ENCODE measurements at places on chromosomes 4 and X. TPM values are rescaled to one million over a fixed set of nuclear protein-coding genes. Genes with fewer than 3 reads are reported as not detected.
A peak's percentile ranks its signal among the peaks of the same experiment; 100 is the strongest.

DNA sequence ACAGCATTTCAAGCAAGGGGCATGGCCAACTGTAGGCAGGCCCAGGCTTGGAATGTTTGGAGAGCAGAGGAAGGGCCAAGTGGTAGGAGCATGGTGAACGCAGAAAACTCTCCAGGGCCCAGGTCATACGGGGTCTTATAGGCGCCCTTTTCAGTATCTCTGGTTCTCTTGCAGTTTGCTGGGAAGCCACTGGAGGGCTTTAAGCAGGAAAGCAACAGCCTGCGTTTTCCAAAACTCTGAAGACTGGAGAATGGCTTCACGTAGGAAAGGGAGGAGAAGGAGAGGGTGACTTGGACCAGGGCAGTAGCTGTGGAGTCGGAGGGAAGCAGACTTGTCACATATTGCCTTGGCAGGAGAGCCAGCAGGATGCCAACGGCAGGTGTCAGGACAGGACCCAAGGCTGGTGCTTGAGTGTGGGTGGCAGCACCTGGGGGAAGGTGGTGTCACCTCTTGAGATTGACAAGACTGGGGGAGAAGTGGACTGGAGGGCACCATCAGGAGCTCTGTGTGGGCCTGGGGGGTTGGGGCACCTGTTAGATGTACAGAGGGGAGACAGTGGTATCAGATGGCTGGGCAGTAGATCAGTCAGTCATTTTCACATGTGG lies 21.9 kb downstream of the TKTL1 start:
- no peak for DNase-seq

GRCh38 chrX:30039768-30040167 lies 175.6 kb upstream of the MAGEB2 start:
- DNase-seq = no peak

DNA sequence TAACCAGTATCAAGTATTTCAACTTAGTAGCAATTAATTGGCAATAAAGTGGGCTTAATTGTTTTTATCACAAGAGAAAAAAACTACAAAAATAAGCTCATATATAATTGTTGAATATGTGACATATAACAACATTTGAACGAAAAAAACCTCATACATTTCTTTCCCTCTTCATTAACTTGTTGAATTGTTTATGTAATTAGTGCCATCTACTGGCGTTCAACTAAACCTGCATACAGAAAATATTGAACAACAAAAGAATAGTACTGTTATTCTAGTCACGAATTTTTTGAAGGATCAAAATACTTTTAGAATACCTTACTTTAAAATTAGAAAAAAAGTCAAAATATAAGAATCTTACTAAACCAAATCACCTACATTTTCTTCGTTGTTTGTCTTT lies 586.5 kb upstream of the FTHL17 start:
- DNase-seq = no peak

- no peak for DNase-seq
Measured at GRCh38 chrX:56813318-56813837, 84.3 kb downstream of the NBDY start.

GRCh38 chrX:138127314-138127713 lies 561.4 kb downstream of the ZIC3 start:
- no peak for DNase-seq

DNA sequence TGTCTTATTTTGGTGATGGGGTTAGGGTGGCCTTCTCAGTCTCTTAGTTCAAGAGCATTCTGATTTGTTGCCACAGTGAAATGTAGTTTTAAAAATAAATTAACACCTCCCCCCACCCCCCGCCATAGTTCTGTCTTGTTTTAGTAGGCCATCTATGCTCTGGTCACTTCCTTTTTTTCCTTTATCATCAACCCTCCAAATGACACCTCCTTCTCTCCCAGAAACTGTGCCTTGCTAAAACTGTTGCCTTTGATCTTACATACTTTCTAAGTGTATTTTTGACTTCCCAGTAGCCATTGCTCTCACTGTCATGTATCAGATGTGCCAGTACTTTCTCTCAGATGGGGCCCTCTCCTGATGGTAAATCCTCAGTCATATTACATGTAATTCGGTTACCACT lies 14.5 kb upstream of the NDUFC1 start:
- DNase-seq = no peak

- no peak for DNase-seq
Measured at GRCh38 chrX:20311505-20311904, 44.8 kb upstream of the RPS6KA3 start.

DNA sequence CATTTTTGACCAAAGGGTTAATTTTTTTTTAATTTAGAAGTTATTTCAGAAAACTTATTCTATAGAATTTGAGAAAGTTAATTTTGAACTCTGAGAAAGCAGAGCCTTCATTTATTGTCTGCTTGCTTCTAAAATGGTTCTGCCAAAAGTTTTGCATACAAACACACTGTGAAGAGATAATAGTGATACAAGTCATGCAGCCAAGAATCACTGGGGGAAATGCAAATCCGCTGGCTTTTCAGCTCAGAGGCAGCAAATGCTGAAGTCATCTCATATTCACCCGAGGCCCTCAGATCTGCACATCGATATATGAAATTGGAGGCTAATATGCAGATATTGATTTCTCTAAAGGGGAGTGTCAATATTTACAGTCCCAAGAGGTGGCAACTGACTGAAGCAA lies 186.2 kb downstream of the KIT start:
- no peak for DNase-seq

- DNase-seq = no peak
Measured at GRCh38 chrX:2401201-2401589, 99.6 kb downstream of the DHRSX start.

- DNase-seq = no peak
Measured at GRCh38 chr4:89029591-89029990, 27.4 kb downstream of the FAM13A start.

GRCh38 chr4:169254546-169254983 lies 16.2 kb downstream of the SH3RF1 start:
- peak; percentile 18 for DNase-seq

DNA sequence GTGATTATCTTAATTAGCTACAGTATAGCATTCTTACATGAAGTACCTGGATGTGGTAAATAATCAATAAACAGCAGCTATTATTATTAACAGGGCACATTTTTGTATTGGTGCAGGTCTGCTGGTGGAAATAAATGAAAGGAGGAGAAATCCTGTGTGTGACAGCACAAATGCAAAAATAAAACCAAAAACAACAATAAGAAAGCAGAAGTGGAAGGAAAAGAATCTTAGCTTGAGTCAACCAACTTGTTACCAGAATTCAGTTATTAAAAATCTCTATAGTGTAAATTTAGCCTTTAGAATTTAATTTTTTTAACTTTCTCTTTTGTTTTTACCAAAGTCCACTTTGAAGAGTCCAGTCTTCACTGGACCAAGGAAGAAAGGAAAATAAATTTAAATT lies 63.1 kb upstream of the LSM6 start:
- DNase-seq = no peak

DNA sequence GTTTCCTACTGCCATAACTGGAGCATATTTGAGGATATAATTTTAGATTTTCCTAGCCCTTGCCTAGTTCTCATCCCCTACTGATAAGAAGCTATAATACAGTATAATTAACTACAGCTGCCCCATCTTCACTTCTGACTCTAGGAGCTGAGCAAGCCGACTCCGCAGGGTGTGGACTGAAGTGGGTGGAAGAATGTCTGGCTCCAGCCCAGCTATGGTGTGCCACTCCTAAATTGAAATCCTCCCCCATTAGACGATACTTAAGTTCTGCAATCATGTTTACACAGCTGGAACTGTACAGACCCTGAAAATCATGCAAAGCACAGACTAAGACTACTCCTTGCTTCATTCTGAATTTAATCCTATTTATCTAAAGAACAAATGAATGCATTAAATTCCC lies 93.1 kb downstream of the PCDH19 start:
- no peak for DNase-seq

DNA sequence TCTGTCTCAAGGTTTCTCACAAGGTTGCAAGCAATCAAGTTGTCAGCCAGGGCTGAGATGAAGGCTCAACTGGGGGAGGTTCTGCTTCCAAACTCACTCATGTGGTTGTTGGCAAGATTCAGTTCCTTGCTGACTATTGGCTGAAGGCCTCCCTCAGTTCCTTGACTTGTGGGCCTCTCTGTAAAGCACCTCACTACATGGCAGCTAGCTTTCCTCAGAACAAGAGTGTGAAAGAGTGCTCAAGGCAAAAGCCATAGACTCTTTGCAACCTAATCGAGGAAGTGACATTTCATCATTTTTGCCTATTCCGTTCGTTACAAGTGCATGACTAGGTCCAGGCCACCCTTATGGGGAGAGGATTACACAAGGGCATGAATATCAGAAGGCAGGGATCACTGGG lies 52.0 kb downstream of the CXorf58 start:
- DNase-seq = no peak

- DNase-seq = no peak
Measured at GRCh38 chrX:78123190-78123589, 16.3 kb downstream of the TAF9B start.

DNA sequence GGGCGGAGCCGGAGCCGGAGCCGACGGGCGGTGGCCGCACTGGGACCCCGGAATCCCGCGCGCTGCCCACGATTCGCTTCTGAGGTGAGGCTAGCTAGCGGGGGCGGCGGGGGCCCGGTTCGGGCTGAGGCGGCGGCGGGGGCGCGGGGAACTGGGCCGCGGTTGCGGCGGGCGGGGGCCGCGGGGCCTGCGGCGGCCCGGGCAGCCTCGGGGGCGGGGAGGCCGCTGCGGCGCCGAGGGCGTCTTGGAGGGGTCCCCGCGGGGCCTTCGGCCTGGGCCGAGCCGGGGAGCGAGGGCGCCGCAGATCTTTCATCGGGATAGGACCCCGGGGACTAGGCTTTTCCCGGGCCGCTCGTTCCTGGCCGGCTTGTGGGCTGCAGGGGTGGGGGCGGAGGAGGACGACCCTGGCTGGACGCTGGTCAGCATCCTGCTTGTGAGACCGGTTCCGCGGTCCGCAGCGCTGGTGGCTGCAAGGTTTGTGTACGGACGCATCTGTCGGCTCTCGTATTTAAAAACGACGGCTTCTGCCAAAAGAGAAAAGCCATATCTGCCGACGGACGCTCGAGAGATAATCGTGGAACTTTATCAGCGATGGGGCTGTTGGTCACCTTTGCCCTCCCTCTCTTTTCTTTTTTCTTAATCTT lies 419 bp downstream of the ADD1 start:
- no peak for DNase-seq

DNA sequence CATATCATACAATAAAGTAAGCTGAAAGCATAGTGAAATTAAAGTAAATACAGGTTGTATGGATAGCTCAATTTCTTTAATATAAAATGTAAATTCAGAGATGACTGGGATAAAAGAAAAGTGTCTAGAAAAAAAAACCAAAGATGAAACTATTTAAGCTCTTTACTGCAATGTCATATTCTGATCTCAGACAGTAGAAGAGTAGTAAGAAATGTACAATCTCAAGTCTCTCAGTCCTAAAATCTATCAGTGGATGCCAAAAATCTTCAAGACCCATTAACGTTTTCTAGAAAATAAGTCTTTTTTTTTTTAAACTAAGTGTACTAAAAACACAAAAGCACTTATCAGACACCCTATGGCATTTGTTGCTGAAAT lies 13.8 kb downstream of the MGARP start:
- DNase-seq = no peak

DNA sequence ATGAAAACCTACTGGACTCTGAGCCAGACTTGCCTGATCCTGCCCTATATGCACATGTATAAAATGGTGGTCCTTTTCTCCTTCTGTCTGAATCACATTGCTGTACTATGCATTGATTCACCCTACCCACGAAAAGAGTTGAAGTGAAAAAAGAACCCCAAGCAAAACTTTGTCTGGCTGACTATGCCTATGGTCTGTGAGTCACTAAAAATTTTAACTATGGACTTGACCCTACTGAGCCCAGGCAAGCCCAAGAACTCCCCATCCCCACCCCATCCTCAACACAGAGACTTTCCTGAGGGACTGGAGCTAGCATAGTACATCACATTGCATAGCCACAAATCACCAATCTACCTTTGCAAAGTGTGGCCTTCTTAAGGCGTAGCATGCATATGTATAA lies 116.6 kb upstream of the TENM3 start:
- no peak for DNase-seq

GRCh38 chr4:87224141-87224923 lies 3.9 kb upstream of the KLHL8 start:
- no peak for DNase-seq

DNA sequence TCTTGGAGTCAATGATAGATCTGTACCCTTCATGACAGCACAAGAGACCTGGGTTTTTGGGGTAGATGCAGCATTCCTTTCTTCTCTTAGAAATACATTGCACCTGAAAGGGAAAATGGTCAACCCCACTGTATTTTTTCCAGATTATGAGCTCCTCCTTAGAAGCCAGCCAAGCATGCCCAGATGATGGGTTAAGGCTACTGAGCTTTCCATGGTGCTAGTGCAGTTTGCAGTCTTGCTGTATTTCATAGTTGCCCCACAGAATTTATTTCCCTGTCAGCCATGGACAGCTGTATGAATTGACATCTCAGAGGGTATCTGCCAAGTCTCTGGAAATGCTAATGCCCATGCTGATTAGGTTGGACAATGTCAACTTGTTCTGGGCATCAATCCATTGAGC lies 73.7 kb upstream of the H2AZ1 start:
- no peak for DNase-seq

GRCh38 chr4:177485528-177485927 lies 43.3 kb upstream of the AGA start:
- DNase-seq = no peak

DNA sequence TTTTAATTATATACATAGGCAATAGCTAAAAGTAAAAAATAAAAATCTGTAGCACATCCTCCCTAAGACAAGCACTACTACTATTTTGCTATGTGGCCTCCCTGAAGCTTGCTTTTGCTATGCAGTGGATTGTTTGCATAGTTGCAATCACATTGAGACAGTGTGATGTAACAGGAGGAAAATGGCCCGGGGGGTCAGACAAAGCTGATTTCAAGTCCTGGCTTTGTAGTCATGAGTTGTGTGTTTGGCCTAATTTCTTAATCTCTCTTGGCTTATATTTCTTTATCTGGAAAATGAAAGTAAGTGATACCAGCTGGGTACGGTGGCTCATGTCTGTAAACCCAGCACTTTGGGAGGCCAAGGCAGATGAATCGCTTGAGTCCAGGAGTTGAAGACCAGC lies 166.6 kb downstream of the LHFPL1 start:
- DNase-seq = no peak

GRCh38 chr4:96164814-96165351 lies 325.0 kb downstream of the PDHA2 start:
- no peak for DNase-seq

GRCh38 chr4:51895158-51895557 lies 52.2 kb downstream of the DCUN1D4 start:
- DNase-seq = no peak

DNA sequence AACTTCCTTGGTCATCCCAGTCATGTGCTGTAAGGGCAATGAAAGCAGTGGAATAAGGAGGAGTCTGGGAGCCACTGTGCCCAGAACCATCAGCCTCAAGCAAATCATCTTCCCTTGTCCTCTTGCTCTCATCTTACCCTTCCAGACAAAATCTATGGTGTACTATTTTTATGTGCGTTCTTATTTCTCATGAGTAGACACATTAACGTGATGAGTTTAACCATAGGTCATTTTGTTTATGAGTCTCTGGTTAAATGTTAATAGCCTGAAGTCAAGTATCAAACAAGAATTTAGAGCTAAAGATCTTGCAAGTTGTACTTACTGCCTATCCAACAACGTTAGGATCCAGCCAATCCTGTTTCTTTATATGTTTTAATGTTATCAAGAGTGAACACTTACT lies 495.3 kb downstream of the SPRY1 start:
- DNase-seq = no peak

Gene LINC00632
- total RNA-seq = 161 TPM

Gene VCX3A
- not detected for total RNA-seq

Gene FAM9C
- total RNA-seq = not detected

Gene RBM47
- total RNA-seq = 56.7 TPM

Gene FGFR3
- 0.68 TPM for total RNA-seq

Gene FGD1
- 11.5 TPM for total RNA-seq

Gene DCX
- total RNA-seq = not detected

Gene BCORL1
- 22.3 TPM for total RNA-seq

Gene XAGE1A
- total RNA-seq = not detected

Gene SSX5
- total RNA-seq = not detected

Measured in thoracic aorta (tissue), 2 donors.